ENCODE measurements at places on chromosomes 12 and 14.

- DNase-seq: no peak
Measured at GRCh38 chr12:28941248-28941647, 207.8 kb upstream of the FAR2 start.

DNA sequence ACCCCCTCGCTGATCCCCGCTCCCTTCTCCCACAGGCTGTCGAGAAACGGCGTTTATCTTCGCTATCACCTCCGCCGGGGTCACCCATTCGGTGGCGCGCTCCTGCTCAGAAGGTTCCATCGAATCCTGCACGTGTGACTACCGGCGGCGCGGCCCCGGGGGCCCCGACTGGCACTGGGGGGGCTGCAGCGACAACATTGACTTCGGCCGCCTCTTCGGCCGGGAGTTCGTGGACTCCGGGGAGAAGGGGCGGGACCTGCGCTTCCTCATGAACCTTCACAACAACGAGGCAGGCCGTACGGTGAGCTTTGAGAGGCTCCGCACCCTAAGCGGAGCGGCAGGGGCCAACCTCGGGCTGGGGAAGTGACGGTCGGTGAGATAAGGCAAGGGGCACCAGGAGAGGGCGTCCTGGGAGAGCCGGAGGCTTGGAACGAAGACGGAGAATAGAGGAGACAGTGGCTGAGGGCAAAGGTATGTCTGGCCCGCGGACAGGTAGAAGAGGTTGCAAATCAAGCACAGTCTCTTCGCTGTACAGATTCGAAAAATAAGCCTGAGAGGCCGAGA, 2.3 kb downstream of the WNT1 start:
- DNase-seq: no peak

- DNase-seq: no peak
Measured at GRCh38 chr14:67477926-67478799, 10.4 kb downstream of the TMEM229B start.

GRCh38 chr14:71328183-71328582, 420.9 kb downstream of the PCNX1 start:
- DNase-seq: no peak

- no peak for DNase-seq
Measured at GRCh38 chr12:44889926-44890325, 13.8 kb upstream of the NELL2 start.

DNA sequence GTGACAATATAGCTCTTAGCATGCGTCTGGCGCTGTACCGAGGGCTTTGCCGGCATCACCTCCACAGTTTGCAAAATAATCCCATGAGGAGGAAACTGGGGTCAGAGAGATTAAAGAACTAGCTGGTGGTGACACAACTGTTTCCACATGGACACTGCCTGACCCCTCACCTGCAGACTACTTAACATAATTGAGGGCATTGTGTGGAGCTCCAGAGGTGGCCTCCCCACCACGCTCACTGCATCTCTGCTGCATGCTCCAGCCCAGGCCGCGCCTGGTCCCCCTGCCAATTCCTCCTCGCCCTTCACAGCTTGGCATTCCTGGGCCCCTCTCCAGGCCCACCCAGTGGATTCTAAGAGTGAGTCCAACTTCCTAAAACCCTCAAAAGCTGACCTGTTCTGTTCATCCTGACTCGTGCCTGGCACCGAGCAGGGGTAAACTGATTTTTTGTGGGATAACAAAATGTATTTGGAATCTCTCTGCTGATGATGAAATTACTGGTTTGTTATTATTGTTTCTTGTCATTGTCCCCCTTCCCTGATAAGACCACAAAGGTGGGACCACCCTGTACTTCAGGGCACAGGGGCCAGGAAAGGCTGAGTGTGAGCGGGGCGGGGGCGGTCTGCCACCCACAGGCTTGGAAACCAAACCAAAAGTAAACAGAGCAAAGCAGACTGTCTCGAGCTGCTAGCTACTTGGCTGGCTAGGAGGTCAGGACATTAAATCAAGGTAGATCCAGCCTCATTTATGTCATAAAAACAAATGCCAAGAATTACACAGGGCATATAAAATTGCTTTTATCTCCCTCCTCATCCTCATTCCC, 40.6 kb downstream of the CHGA start:
- DNase-seq: no peak

GRCh38 chr12:55172686-55173085, 46.5 kb downstream of the OR9K2 start:
- DNase-seq: no peak

DNA sequence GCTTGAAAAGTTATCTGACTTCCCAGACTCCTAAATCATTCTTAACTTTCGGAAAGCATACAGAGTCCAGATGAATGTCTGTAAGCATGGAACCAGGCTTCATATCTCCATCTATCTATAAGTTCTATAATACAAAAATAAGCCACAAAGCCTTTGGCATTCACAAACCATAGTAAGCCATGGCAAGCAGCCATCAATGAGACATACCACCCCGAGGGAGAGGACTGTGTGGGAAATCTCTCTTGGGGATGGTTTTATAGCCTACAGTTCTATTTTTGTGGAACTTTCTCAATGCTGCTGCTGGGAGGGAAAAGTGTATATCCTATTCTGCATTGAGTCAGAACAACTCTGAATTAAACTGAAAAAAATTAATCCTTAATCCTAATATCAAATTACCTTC, 20.4 kb downstream of the EGLN3 start:
- DNase-seq: no peak

- DNase-seq: no peak
Measured at GRCh38 chr12:112096667-112097066, 11.9 kb downstream of the NAA25 start.

DNA sequence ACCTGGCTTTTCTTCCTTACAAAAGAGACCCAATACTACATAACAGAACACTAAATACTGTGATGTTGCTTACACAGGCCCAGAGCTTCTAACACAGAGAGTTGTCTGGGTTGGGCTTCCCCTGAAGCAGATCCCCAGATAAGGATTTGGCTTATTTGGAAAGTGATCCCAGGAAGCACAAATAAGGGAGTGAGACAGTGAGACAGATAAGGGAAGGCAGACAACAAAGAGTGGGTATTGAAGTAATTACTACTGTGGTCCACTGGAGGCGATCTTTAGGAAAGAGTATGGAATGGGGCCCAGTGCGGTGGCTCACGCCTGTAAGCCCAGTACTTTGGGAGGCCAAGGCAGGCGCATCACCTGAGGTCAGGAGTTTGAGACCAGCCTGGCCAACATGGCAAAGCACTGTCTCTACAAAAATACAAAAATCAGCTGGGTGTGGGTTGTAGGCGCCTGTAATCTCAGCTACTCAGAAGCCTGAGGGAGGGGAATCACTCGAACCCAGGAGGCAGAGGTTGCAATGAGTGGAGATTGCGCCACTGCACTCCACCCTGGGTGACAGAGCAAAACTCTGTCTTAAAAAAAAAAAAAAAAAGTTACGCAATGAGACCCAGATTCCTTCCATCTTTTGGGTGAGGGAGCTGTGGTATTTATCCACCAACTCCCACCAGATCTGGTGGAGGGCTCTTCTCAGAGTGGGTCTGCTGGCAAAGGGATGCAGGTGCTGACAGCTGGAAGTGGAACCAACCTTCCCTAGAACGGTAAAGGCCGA, 10.2 kb upstream of the C12orf43 start:
- DNase-seq: no peak

DNA sequence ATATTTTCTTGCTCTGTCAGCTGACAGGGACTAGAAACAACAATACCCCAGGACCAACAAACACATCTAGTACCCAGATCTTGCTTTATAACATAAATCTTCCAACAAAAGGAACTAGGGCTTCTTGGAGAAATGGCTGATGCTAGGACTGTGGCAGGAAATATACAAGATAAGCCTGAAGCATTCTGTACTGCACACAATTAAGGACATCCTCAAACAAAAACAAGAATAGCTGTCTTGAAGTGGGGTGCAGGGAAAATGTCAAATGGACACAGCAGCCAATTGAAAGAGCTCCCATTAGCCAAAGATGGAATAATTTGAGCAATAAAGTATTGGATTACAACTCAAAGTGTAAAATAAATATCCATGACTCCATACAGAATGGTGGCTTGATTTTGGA, 50.0 kb downstream of the LGMN start:
- no peak for DNase-seq

DNA sequence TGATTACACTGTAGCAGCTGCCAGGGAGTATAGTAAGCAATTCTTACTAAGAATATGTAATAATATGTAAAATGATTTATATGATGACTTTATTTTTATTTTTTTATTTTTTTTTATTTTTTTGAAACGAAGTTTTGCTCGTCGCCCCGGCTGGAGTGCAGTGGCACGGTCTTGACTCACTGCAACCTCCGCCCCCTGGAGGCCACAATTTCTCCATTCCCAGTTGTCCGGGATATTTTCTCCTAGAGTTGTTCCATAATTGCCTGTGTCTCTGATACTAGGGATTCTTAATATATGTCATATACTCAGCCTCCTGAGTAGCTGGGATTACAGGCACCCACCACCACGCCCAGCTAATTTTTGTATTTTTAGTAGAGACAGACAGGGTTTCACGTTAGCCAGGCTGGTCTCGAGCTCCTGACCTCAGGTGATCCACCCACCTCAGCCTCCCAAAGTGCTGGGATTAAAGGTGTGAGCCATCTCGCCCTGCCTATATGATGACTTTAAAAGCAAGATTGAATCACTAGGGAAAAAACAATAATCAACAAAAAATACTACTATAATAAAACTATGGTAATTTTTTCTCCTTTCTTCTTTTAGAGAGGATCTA, 12.2 kb upstream of the ITPR2 start:
- peak; percentile 5 for DNase-seq

- DNase-seq: no peak
Measured at GRCh38 chr14:62696331-62696924, 348.8 kb downstream of the KCNH5 start.

DNA sequence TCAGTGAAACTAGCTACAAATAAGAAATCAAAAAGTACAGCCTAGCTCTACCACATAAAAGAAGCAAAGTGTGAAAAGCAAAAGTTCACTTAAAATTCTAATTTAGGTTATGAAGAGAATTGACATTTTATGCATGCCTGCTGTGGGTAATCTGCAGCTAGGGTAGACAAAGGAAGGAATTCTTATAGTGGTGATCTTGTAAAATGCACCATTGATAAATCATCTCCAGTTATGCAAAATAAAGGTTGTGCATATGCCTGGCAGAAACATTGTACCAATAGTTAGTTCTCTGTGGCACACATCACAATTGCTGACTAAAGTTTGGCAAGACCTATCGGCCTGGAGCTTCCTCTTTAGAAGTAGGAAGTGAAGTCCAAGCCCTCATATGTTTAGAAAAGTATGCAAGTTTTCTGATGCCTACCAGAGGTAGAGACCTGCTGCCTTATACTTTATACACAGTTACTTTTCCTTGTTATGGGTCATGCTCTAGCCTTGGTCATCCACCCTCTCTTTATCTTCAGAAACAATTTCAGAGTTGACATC, 78.3 kb downstream of the TSHR start:
- DNase-seq: no peak

GRCh38 chr14:49769171-49769570, 1.2 kb downstream of the KLHDC2 start:
- no peak for DNase-seq

GRCh38 chr14:51386411-51386810, 146.4 kb downstream of the TMX1 start:
- DNase-seq: no peak

DNA sequence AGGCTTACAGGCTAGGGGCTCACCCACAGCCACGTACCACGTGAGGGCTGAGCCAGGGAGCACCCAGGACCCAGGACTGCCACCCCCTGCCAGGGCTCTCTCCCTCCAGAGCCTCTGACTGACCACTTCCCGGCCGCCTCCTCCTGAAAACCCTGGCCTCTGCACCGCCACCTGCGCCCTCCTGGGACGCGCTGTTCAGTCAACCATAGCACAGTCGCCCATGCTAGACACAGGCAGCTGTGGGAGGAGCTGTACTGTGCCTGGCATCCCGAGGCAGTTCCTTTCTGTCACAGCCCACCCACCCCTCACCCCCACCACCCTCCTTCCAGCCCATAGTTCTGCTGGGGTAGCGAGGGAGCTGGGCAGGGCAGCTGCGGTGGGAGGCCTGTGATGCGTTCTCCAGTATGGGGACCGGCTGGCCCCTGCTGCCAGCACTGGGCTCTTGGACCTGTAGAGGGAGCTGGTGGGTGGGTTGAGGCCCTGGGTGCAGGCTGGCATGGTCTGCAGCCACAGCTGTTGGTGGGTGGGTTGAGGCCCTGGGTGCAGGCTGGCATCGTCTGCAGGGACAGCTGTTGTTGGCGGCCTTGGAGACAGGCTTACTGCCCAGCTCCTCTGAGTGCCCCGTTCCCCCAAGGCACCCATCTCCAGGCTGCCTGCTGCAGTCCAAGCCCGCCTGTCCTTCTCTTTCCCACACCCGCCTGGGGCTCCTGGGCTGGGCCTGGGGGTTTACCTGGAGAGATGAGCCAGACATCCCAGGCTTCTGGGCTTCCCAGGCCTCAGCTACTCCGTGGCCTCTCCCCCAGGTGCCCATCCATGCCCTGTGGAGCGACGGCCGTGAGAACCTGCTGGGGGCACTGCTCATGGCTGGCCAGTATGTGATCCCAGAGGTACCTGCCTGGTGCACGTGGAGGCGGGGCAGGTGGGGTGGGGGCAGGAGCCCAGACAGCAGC, 11.5 kb downstream of the ASPG start:
- DNase-seq: no peak

DNA sequence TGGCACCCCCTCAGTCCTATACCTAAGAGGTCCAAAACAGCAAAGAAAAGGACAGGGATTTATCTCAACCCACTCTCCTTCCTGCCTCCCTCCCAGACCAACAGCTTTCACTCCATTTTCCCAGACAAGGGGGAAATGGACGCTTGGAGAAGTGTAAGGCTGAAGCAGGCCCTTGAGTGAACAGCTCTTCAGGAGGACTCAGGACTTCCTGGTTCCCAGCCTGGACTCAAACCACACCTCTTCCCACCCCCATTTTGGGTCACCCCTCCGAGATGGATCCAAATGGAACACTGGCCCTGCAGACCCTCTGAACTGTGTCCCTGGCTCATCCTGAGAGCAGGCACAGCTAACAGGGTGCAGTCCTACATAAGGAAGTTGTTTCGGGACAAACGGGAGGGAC, 2.7 kb downstream of the KMT2D start:
- no peak for DNase-seq

DNA sequence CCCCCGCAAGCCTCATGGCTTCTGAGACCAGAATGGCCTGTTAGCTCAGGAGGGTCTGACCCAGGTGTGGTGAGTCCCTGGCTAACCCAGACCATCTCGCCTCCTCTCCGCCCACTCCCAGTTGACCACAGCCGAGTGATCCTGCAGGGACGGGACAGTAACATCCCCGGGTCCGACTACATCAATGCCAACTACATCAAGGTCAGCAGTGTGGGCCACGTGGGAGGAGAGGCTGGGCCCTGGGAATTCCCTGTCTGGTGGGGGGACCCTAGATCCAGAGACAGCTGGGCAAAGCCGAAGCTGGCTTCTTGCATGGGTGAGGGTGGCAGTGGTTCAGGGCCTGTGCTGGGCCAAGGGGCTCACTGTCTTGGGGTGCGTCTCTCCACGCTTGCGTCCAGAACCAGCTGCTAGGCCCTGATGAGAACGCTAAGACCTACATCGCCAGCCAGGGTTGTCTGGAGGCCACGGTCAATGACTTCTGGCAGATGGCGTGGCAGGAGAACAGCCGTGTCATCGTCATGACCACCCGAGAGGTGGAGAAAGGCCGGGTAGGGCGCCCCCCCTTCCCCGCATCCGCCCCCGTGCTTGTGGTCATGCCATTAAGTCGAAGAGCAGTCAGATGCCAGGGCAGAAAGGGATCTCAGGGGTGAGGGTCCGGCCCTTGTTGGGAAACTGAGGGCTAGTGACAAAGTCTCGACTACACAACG, 5.0 kb downstream of the PTPN6 start:
- no peak for DNase-seq

- DNase-seq: no peak
Measured at GRCh38 chr12:49689785-49690184, 17.4 kb downstream of the FMNL3 start.

GRCh38 chr14:105487449-105487985, 831 bp downstream of the CRIP1 start:
- no peak for DNase-seq

GRCh38 chr12:40992158-40992557, 196.0 kb upstream of the PDZRN4 start:
- DNase-seq: no peak
